Cortex of kidney (tissue), 1 donor: ENCODE measurements at places on chromosomes 2 and 18.

DNA sequence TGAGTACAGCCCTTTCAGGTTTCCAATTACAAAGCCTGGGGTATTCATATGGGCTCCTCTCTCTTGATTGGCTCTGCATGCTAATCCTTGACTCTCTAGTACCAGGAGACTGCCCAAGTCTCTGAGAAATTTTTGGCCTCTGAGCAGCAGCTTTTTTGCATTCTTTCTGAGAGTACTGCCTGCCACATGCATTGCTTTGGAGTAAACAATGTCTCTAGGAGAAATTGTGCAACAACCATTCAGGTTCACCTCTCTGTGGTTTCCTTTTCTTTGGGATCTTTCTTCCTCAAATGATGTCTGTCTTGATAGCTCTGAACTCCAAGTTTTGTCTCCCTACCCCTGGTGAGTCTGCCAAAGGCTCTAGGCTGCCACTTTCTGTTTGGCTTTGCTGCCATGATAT is 115.8 kb upstream of the SETBP1 start:
- no peak for DNase-seq

- no peak for DNase-seq
Observed at GRCh38 chr2:169038338-169038757, 7.2 kb upstream of the ABCB11 start.

DNA sequence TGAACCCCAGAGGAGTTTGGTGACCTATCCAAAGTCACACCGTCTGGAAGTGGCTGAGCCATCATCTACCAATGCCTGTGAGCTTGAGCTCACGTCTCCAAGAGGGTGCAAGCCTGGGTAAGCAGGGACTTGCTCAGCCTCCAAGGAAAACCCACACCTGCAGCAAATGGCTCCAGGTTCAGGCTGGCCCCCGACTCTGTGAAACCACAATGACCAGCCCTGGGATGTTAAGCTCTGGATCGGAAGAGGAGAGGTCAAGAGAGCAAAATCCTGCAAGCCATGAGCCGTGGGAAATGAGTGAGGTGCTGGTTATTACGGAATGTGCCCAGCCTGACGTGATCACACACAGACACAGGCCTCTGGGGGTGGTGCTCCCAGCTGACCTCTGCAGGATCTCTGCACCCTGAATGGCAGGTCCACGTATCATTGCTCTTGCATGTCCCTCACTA is 94.1 kb upstream of the OTOS start:
- no peak for DNase-seq

GRCh38 chr2:232332940-232333259 is 45.7 kb upstream of the ALPP start:
- DNase-seq = no peak

DNA sequence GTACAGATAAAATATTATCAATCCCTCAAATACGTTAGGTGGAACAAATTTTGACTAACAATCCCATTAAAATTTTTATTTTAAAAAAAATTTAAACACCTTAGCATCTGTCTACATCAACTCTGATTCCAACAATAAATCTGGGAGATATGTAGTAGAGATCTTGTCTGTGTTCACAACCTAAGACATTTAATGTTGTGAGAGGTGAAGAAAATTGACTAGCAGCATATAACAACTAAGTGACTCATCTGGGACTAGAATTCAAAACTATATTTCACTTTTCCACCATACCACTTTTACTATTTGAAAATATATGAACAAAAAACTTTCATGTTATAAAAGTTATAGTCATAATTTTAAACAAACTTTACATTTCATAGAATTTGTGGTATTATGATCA is 97.9 kb downstream of the ATAD2B start:
- DNase-seq = no peak

- no peak for DNase-seq
Observed at GRCh38 chr2:29544031-29544430, 377.4 kb downstream of the ALK start.

GRCh38 chr2:175057078-175057685 is 52.0 kb upstream of the CHN1 start:
- no peak for DNase-seq

GRCh38 chr2:69177785-69178636 is 165.0 kb downstream of the ANTXR1 start:
- no peak for DNase-seq

- no peak for DNase-seq
Observed at GRCh38 chr2:127570282-127571250, 35.1 kb downstream of the MYO7B start.

GRCh38 chr2:237700512-237701032 is 73.2 kb downstream of the LRRFIP1 start:
- no peak for DNase-seq

GRCh38 chr2:172095146-172095904 is 7.4 kb downstream of the DLX2 start:
- DNase-seq = no peak

GRCh38 chr2:215479536-215480240 is 43.8 kb upstream of the FN1 start:
- no peak for DNase-seq

- DNase-seq = no peak
Observed at GRCh38 chr2:120526047-120526562, 180.2 kb downstream of the INHBB start.

GRCh38 chr2:174878537-174879147 is 114.4 kb upstream of the CHRNA1 start:
- DNase-seq = no peak

DNA sequence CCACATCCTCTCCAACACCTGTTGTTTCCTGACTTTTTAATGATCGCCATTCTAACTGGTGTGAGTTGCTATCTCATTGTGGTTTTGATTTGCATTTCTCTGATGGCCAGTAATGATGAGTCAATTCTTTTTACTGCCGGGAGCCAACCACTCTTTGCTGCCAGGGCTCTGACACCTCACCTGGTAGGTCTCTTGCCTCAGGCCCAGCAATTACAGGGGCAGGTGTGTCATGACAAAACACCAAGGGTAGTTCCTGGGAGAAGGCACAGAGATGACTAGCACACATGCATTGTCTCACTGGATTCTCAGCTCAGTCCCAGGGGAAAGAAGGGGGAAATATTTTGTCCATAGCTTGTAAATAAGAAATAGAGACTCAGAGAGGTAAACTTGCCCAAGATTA is 122.3 kb downstream of the CHST9 start:
- no peak for DNase-seq

- no peak for DNase-seq
Observed at GRCh38 chr2:70743068-70743467, 24.9 kb downstream of the ADD2 start.

- no peak for DNase-seq
Observed at GRCh38 chr2:11430729-11431128, 35.2 kb downstream of the E2F6 start.

- DNase-seq = no peak
Observed at GRCh38 chr2:179511105-179511789, 246.6 kb upstream of the SESTD1 start.

- no peak for DNase-seq
Observed at GRCh38 chr2:237878321-237879057, 19.1 kb downstream of the RAMP1 start.

DNA sequence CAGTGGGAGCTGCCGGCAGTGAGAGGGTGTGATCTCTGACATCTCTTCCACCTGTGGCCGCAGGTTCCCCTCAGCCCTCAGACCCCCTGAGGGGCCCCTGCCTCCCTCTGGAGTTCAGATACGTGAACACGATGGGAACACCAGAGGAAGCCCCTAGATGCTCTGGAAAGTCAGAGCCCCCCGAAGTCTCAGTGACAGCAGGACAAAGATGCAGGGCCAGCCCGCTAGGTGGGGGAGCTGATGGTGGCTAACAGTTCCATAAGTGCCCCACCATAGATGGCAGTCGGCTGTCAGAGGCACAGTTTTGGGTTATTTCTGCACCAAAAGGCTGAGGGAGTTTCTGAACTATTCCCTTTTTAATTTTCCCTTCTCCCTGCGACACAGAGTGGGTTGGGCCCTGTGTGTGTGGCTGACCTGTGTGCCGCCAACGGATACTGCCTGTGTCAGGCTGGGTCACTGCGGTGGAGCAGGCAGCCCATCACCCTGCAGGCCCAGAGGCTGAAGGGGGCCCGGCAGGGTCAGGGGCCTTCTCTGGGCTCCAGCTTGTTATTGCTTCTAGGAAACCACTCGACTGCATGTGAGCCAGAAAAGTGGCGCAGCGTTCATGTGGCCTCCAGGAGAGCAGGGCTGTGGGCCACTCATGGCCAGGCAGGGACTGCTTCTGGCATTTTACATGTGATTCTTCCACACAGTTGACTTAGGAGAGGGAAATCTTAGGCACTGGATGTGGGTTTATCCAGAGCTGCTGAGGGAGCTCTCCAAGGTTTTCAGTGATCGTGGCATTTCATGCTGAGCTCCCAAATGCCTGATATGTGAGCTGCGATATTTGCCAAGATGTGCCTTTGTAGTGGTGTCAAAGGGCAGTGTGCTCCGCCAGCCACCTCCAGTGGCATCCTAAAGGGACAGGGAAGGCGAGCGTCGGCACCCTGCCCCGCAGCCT is 225.1 kb downstream of the SH3RF3 start:
- DNase-seq = no peak
